Stimulated activated CD8-positive, alpha-beta memory T cell treated with anti-CD3 and anti-CD28 coated beads, Interleukin-7, amount 100 ng/mL, for 1 hour (primary cell): ENCODE measurements at places on chromosomes 11 and 22.

DNA sequence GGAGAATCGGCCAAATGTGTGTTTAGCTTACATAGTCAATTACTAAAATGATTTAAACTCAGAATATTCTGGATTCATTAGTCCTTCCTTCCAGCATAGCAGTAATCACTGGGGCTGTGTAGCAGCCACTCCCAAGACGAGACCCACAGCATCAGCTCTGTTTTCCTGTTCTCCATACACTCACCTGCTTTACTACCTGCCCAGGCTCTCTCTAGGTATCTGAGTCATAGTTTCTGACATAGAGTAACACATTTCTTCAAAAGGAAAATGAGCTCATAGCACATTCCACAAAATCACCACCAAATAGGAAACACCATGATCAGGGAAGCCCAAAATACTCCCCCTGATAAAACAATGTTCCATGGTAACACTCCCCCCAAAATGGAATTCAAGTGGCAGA, 22.9 kb downstream of the MORC2 start:
- no peak for DNase-seq

DNA sequence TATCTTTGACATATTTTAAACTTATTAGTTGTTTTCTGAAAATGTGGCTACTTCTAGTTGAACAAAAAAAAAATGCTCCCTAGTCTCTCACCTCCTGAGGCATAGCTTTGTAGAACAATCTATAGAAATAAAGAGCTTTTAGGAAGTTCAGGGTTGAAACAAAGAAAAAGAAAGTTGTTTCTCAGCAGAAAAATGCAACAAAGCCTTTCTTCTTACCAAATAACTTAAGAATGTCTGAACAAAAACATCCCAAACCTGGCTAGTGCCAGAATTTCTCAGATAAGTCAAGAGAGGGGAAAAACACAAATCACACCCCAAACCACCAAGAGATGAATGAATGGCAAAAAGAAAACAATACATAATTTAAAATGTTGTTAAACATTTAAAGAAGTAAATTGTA, 114.1 kb downstream of the MAML2 start:
- DNase-seq, result no peak

- no peak for DNase-seq
Measured at GRCh38 chr22:19880786-19881569, 26.3 kb upstream of the GNB1L start.

GRCh38 chr11:88300888-88301487, 36.5 kb downstream of the CTSC start:
- DNase-seq, result no peak

GRCh38 chr11:77886401-77886800, 65.5 kb downstream of the AAMDC start:
- DNase-seq, result no peak

DNA sequence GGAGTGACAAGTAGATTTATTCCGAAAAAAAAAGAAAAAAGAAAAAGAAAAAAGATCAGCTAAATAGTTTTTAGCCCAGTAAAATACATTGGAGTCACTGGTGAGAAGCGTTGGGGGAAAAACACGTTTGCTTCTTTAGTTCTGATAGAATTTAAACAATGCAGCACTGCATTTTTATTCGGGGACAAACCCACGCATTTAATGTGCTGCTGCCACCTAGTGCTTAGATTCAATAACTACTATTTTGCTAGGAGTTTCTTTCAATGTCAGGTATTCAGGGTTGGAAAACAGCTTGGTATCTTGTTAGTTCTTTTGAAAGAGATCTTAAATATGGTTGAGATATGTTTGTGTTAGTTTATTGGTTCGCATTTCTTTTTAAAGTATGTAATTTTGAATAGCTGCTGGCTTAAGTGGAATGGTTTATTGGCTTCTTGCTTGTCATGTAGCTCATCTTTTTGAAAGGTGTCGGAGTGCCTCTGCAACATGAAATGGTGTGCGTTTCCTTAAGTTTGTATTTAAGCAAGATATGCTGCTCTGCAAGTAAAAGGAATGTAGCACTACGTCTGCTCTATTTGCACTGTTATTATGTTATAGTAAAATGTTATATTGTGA, 41.9 kb downstream of the SVIP start:
- no peak for DNase-seq
